ENCODE measurements at places on chromosomes 13 and 19.

DNA sequence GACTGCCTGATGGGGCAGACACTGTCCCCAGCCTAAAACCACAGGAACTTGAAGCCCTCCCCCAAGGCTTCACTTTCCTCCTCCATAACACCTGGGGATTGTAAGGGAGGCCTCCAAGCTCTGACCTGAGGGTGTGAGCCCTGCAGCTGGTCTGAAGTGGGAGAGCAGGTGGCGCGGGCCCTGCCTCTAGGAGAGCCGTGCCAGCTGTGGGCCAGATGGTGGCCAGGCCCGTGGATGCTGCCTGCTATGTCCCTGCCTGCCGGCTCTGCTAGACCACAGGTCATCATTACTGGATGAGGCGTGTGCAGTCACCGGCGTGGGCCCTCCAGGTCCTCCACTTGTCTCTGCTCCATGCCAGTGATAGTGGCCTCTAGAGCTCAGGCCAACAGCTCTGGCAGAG lies 3.5 kb upstream of the KLHL26 start:
- no peak for DNase-seq

DNA sequence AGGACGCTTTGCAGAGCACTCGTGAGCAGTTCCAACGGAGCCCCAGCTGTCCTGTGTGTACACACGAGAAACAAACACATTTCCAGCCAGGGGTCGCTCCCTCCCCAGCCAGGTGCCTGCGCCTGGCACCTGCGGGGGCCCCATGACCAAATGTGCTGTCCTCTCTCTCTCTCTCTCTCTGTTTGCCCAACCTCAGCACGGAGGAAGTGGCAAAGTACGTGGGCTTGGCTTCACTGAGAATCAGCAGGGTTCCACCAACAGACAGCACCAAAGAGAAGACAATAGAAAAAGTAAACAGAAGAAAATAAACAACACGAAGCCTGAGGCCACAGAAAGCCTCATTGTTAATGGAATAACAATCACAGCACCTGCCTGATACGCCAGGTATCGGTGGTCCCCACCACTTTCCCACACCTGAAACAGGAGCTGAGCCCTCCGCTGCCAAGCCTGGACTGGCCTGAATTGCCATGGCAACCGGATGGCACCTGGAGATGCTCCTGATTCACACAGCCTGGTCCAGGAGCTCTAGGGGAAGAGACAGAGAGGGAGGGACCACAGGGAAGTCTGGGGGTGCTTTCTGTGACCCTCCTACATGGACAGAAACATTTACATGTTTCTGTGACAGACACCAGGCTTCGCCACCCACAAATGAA lies 103.9 kb upstream of the CACNA1A start:
- no peak for DNase-seq

GRCh38 chr19:41796362-41796761 lies at the start of gene CEACAM3:
Gene CEACAM3 (plus strand): TSS chr19:41796587. CDS start chr19:41796678, 91 bp downstream.
- no peak for DNase-seq

GRCh38 chr19:16283210-16284061 lies 41.2 kb upstream of the KLF2 start:
- no peak for DNase-seq

DNA sequence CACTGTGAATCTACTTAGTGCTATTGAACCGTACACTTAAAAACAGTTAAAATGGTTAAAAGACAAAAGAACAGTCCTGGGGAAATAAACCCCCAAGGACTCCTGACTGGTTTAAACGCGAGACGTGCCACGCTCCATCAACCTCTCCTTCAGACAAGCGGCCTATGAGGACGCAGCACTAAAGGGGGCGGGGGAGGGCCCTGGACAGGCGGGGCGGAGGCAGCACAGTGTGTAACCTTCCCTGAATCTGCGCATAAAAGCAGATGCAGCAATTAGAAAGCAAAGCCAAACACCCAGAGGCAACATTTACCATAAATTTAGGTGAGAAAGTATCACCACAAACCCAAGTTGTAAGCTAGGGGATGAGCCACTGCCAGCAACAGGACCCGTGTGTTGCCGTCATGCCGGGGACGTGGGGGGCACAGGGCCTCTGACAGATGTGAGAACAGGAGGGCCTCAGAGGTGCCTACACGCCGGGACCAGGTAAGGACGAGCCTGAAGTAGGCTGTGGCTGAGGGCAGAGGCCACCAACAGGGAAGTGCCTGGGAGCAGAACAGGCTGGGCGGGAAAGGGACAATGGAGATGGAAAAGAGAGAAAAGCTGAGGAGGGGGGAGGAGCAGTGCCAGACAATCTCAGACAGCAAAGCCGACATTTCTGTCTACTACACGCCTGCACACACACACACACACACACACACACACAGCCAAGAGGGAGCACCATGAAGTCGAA lies 15.3 kb upstream of the ADPRHL1 start:
- DNase-seq, result no peak

GRCh38 chr13:30290812-30291436 lies 16.4 kb downstream of the KATNAL1 start:
- no peak for DNase-seq

GRCh38 chr19:48400018-48400742 lies 6.7 kb downstream of the GRIN2D start:
- DNase-seq, result peak; percentile 63

GRCh38 chr19:4313847-4314490 lies 9.6 kb downstream of the FSD1 start:
- DNase-seq, result no peak

DNA sequence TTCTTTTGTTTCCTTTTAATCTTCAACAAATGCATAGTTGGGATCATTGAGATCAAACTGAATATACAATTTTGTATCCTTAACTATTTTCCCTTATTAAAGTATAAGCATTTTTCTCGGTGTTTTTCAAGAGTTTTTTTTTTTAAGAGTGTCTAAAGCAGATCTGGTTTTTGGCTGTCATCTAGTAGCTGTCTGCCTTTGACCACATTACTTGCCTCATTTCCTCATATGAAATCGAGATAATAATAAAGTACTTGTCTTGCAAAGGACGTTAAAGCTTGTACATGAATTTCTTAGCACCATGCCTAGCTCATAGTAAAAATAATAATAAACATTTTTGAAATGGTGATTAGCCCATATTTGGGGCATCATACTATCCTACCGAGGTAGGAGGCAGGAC lies 121.2 kb downstream of the PDS5B start:
- DNase-seq, result no peak

- no peak for DNase-seq
These were observed 32.5 kb downstream of the ZNF567 start for GRCh38 chr19:36719687-36720556.

GRCh38 chr13:77548095-77548494 lies 12.6 kb downstream of the SCEL start:
- DNase-seq, result no peak

GRCh38 chr19:56314018-56314380 lies 640 bp downstream of the ZSCAN5A start:
- DNase-seq, result no peak

GRCh38 chr13:84418041-84418440 lies 535.8 kb upstream of the SLITRK1 start:
- no peak for DNase-seq

DNA sequence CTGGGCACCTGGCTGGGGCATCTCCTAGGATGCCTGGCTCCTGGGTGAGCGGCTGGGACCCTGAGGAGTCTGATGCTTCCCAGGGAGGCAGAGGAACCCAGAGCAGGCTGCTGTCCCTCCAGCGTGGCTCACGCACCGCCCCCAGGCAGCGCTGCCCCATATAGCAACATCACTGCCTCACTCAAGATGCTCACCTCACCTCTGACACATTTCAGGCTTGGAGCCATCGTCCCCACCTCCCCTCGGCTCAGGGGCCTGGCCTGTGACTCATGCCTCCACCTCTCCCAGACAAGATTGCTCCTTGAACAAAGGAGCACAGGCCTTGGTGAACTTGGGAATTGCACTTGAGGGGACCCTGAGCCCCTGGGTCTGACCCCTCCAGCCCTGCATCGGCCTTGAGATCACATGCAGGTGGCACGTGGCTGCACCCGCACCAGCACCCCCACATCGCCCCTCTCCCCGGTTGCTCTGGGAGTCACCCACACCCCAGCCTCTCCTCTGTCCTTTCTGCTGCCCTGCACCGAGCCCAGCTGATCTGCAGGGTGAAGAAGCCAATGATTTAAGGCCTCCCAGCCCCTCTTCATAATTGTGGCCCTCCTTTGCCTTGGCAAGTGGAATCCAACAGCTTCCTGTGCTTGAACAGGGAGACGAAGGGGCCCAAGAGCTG lies 11.2 kb downstream of the CEBPA start:
- no peak for DNase-seq

DNA sequence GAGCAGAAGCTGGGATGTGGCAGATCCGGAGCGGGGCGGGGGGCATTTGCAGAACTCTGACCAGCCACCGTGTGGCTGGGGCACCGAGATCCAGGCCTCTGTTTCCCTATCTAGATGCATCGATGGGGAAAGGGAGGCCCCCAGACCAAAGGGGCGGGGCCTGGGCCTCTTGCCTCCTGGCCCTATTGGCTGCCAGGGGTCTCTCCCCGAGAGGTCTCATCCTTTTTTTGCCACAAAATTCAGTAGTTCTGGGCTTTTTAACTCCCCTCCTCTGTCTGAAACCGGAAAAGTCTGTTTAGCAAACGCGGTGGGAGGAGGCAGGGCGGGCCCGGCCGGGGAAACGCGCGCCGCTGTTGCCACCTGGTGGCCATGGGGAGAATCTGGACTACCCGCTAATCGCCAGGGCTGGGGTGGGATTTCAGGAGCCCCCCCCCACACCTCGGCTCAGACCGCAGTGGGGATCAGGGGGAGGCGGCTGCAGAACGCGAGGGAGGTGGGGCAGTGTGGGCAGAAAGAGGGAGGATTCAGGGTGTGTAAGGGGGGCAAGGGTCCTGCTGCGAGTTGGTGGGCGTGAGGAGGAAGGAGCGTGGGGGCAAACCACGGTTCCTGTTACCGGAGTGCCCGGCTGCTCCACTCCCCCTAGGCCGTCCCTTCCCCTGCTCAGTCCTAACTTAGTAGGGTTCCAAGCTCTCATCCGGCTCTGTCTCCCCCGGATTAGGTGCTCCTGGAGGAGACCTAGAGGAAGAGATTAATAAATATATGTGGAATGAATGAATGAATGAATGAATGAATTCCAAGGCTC lies 28.3 kb downstream of the IL12RB1 start:
- DNase-seq, result peak; percentile 82

DNA sequence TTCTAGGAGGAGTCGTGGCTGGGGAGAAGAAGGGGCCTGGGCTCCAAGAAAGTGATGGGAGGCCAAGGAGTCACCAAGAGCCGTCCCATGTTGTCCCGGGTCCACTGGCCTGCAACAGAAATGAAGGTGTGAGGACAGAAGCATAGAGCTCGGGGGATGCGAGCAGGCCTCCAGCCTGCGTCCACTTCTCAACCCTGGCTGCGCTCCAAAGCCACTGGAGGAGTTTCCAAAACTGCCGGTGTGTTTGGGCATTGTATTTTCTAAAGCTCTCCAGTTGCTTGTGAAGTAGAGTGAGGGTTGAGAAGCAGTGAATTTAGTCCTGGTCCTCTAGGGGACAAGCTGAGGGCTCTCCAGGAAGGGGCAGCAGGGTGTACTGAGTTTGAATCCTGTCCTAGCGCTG lies 13.0 kb downstream of the FFAR2 start:
- no peak for DNase-seq

DNA sequence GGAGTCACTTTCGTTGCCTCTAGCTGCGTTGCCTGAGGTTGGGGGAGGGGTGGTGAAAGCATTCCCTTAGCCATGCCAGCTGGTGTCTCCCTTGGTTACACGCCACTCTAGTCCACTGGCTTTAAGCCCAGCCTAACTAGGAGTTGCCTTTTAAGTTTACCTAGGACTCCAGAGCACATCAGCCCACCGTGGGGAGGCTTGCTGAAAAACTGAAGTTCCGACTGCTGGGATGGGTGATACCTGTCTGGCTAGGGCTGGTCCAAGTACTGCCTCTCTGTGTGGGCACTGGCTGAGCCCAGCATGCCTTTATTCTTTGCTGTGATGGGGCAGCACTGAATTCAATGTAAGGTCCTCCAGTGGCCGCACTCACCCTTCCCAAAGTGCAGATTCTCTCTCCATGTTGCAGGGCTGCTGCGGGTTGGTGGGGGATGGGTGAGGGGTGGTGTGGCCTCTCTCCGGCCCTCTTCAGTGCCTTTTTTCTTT lies 11.8 kb upstream of the CEACAM1 start:
- DNase-seq, result no peak

DNA sequence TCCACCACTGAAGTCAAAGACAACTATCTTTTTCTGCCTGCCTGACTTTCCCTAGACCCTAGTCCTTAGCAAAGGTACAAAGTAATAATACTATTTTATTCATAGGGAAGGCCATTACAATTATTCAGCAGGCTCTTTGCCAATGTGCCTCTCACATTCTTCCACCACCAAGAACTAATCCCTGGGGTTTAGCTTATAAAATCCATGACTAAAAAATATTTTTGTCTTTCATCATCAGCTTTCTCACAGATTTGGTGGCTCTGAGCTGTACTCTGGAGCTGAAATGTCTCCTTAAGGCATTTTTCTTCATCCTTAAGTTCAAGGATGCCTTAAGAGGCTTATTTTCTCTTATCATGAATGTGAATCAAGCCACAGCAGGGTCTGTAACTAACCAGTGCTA lies 96.1 kb downstream of the OXGR1 start:
- no peak for DNase-seq

- DNase-seq, result no peak
These were observed 680.9 kb upstream of the SGCG start for GRCh38 chr13:22499919-22500318.

- DNase-seq, result no peak
These were observed 67.7 kb downstream of the CAB39L start for GRCh38 chr13:49376121-49376520.

- DNase-seq, result peak; percentile 31
These were observed 62.0 kb downstream of the SLC15A1 start for GRCh38 chr13:98690348-98691022.

- no peak for DNase-seq
These were observed 73.0 kb upstream of the OXGR1 start for GRCh38 chr13:97067017-97067895.

- no peak for DNase-seq
These were observed 448.9 kb downstream of the DCT start for GRCh38 chr13:94030415-94031119.

GRCh38 chr19:1913781-1914577 lies 8.8 kb downstream of the ADAT3 start:
- no peak for DNase-seq

GRCh38 chr19:38064661-38065425 lies 157.8 kb downstream of the SIPA1L3 start:
- DNase-seq, result no peak

- no peak for DNase-seq
These were observed 135.3 kb downstream of the B3GLCT start for GRCh38 chr13:31334994-31335557.

DNA sequence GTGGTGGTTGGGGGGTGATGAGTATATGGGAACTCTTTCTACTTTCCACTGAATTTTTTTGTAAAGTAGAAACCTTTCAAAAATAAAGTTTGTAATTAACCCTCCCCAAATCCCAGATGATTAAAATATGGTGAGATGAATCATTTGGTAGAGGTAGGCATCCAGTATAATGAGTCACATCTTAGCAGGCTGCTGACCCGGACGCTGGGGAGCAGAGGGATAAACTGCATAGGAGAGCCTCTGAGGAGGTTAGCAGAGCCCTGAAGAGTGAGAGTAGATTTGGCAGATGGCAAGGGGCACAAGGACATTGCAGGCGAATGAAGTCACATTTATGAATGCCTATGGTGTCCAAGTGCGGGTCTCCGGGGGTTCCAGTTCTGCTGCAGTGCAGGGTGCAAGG lies 293.8 kb downstream of the FGF9 start:
- DNase-seq, result no peak

GRCh38 chr19:20482721-20483120 lies 82.9 kb downstream of the ZNF737 start:
- no peak for DNase-seq

- DNase-seq, result no peak
These were observed 4.2 kb upstream of the PAFAH1B3 start for GRCh38 chr19:42306646-42307045.

Data from BE2C (cell line).